ENCODE measurements at places on chromosomes 6 and 20.
A peak's percentile ranks its signal among the peaks of the same experiment; 100 is the strongest.

GRCh38 chr20:10490257-10490656 is 55.2 kb downstream of the SLX4IP start:
- DNase-seq, result no peak

GRCh38 chr20:16245879-16246278 is 327.4 kb downstream of the KIF16B start:
- DNase-seq, result no peak

- DNase-seq, result no peak
These were observed 1301.6 kb downstream of the EPHA7 start for GRCh38 chr6:92117800-92118199.

DNA sequence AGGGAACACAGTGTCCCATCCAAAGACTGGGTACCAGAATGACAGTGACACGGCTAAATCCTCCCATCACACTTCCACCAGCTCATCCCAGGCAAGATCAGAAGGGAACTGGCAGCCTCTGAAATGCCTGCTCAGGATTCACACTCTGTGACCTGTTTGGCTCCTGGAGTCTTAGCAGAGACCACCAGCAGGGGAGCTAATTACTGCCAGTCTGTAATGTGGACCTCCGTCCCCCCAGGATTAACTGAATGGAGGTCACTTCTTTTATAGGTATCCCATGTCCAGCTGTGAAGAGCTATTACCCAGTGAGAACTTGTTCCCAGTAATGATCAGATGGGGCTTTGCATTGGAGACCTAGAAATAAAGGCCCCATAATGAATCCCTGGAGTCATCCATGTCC is 45.2 kb downstream of the DEFB114 start:
- no peak for DNase-seq

- DNase-seq, result no peak
These were observed 400.6 kb downstream of the ESR1 start for GRCh38 chr6:152207915-152208714.

- peak; percentile 47 for DNase-seq
These were observed 9.7 kb downstream of the TRMT11 start for GRCh38 chr6:125995972-125996580.

GRCh38 chr20:20000211-20000968 is 16.8 kb upstream of the NAA20 start:
- no peak for DNase-seq

GRCh38 chr20:46267108-46268105 is 40.9 kb downstream of the CDH22 start:
- no peak for DNase-seq

GRCh38 chr6:13917141-13917540 is 7.6 kb upstream of the RNF182 start:
- no peak for DNase-seq

DNA sequence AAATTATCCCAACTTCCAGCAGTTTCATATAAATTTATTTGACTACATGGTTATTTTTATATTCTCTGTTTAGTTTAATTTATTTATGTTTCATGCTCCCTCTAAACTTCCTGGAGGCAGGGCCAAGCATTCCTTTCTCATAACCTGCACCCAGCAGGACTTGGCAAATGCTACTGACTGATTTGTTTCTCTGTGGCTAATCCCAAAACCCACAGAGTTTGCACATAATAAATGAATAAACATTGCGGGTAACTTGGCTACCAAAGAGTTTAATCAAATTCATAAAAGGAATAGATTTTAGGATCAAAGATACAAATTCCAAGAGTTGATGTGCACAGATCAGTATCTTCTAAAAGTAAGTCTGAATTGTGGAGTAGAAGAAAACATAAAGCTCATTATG is 239.5 kb downstream of the SLC35F1 start:
- no peak for DNase-seq

DNA sequence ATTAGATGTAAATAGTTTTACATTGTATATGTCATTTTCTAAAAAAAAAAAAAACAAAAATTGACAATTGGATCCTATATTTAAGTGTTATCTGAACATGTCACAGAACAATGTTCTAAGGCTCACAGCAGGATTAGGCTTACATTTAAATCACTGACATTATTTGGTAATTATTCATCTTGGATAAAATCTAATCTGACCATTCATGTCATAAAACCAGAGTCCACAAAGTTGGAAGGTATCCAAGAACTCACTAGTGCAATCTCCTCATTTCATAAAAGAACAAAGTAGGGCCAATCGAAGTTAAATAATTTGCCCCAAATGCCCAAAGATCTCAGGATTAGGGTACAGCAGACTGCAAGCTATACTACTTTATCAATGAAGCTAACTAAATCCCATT is 73.0 kb downstream of the PDSS2 start:
- no peak for DNase-seq

GRCh38 chr20:58466729-58467571 is 48.2 kb downstream of the APCDD1L start:
- no peak for DNase-seq

- DNase-seq, result no peak
These were observed 275.3 kb upstream of the CITED2 start for GRCh38 chr6:139649732-139650131.

DNA sequence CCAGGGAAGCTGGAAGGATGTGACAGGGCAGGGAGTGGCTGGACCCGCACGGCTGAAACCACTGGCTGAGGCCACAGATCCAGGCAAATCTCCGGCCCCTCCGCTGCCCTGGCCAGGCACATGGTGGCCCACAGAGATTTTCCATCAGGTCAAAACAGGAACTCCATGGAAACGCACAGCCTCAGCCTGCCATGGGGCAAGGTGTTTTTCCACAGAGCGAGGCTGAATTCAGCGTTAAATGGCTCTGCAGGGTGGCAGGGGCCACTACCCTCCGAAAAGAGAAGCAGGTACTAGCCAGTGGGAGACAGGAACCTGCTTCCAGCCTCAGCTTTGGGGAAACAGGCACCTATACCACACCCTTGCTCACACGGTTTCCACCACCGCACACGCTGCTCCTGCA is 53.1 kb downstream of the PREX1 start:
- no peak for DNase-seq

- no peak for DNase-seq
These were observed 150.0 kb upstream of the SLC22A16 start for GRCh38 chr6:110626442-110626841.

DNA sequence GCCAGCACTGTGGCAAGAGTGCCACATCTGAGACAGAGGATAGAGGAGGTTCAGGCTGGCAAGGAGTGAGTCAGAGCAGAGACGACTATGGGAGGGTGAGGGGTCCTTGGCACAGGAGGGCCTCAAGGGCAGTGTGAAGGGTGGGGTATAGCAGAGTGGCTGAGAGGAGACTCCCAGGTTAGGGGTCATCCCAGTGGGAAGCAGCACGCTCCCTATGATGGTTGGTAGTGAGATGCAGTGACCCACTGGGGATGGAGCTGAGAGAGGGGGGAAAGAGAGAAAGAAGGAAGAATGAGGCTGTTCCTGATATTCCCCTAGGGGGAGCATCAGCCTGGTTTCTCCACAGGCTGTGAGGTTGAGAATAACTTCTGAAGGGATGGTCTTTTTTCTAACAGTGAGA is 97.3 kb downstream of the INSM1 start:
- no peak for DNase-seq

- DNase-seq, result no peak
These were observed 6.4 kb downstream of the PRRC2A start for GRCh38 chr6:31626952-31627351.

DNA sequence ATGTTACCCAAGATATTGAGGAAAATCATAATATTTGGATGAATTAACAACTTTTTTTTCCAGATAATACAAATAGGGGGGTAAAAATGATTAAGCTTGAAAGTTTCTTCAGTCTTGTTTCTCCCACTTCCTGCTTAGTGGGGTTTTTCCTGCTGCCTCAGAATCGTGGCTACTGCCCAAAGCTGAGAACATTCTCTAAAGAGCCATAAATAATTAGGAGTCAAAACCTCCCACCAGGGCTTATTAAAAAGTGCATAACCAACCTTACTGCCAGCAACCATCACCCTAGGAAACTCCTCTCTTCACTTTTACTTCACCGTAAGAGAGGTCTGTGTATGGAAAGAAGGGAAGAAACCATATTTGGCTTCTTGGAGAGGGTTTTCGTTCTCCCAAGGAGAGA is 9.0 kb upstream of the LCA5 start:
- DNase-seq, result no peak

DNA sequence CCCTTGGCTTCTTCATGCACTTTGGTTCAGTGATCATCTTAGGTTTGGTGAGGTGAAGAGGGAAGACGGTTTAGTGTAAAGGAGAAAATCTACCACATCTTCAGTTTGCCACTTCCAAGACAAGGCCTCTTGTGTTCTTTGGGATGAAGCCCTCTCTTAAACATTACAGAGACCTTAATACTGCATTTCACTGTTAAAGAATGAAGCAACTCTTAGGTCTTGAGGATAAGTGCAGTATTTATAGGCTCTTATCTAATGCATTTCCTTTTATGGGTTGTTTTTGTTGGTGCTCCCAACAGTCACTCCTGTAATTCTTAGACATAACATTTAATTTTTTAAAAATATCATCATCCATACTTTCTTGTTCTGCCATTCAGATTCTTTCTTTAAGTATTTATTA is 139.9 kb upstream of the LAMP5 start:
- DNase-seq, result no peak

DNA sequence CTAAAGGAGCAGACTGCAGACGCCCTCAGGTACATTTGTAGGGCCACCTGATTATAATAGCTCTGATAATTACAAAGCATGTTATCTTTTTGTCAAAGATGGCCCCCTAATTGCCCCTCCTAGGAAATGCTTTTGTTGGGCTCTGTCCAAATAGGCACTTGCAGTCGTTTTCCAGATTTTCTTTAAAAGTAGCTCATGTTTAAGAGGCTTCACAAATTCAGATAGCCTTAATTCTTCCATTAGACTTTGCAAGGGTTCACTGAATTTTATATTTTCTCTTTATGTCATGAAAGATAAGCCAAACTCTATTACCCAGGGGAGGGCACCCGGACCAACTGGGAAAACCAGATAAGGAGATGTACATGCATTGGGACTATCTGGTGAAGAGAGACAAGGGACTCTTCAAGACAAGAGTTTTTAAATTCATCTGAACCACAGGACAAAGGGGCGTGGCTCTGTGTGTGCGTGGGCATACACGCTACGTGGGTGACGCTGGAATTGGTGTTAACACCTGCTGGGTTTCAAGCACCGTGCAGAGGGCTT is 95.6 kb downstream of the TOX2 start:
- DNase-seq, result no peak

DNA sequence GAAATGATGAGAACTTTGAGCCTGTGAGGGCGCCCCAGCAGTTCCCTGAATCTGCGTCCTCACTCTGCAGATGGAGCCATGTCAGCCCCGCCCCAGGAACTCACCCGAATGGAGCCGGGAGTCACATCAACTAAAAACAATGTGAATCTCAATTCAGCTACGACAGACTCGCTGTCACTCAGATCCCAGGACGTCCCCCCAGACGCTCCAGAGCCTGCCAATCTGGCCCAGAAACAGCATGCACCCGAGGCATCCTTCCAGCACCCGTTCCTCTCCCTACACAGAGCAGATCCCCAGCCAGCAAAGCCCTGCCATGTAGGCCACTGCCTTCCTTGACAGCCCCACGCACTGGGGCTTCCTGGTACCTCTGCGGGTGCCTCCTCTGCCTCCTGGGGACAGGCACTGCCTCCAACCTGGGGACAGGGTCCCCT is 248.0 kb downstream of the TTLL2 start:
- DNase-seq, result no peak

DNA sequence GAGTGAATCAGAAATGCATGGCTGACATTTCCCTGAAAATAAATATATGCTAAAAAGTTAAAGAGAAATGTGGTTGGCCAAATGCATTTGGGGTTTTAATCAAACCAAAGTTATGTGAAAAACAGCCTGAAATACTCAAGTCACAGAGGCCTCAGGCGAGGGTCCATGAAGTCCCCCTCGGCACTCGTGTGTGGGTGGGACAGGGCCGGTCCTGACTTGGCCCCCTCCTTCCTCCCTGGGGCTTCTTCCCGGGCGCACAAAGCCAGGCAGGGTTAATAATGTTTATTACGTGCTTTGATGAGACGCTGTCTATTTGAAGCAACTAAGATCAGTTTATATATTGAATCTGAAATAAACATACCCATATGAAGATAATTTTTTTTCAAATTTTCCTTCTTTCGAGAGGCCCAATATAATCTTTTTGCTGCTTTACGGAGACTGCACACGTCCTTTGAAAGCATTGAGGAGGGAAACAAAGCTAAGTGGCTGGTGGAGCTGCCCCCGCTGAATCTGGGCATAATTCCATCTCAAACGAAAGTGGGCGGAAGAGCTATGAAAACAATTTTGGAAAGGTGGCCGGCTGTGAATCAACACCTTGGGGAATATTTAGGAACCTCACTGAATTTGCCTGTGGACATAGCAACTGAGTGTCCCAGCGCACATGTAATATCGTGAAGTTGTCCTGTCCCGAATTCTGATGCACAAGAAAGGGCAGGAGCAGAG is 55.8 kb upstream of the SMOC2 start:
- DNase-seq, result no peak

DNA sequence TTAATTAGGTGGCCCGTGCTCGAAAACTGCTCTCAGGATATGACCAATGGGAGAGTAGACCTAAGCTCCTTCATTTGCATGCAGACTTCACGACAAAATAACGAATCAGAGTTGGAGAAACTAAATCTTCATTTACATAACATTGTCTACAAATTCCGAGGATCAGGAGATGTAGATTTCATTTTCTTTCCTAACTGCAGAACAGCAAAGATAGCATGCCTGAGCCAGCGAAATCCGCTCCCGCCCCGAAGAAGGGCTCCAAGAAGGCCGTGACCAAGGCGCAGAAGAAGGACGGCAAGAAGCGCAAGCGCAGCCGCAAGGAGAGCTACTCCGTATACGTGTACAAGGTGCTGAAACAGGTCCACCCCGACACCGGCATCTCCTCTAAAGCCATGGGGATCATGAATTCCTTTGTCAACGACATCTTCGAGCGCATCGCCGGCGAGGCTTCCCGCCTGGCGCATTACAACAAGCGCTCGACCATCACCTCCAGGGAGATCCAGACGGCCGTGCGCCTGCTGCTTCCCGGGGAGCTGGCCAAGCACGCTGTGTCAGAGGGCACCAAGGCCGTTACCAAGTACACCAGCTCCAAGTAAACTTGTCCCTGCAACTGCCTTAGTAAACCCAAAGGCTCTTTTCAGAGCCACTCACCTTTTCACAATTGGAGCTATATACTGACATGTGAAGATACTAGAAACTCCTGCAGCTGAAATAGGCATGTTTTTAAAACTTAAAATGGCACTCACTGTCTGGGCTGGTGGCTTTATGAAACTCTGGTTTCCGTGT is 96.5 kb downstream of the HFE start:
- no peak for DNase-seq

DNA sequence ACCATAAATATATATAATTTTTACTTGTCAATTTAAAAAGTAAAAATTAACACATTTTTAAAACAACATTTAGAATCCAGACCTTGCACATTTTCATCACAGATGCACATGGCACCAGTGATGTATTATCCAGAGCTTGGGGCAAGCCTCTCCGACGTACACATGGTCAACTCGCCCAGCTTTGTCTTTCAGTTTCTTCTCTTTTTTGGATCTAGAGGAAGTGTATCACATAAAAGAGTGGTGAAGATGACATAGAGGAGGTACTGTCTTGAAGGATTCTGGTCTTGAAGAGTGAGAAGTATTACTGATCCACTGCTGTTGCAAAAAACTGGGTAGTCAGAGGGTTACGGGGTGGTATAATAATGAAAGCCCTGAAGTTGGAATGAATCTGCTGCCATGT is 46.9 kb upstream of the TAB2 start:
- DNase-seq, result no peak

GRCh38 chr20:23508449-23509229 is 17.7 kb downstream of the CST8 start:
- no peak for DNase-seq
